ENCODE measurements at places on chromosomes 16 and 17.

DNA sequence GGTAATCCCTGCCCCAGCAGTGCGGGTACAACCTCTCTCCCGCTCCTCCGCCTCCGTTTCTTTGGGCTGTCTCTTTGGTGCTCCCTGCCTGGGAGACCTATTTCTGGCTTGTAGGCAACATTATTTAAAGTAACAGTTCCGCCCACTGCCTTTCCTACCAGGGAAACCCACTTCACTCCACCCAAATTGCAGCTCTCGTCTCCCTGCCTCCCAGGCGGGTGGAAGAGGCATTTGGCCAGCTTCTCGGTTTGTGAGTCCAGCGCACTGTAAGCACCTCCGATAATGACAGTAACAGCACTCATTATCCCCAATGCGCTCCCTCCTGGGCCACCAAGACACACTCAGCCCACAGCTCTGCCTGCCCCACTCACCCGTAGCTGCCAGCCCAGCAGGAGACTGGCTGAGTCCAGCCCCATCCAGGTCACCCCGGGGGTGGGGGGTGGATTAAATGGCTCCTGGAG, 165.1 kb upstream of the CDC42EP4 start:
- no peaks in the 10 kb centered on the region for H3K36me3 ChIP-seq
- DNase-seq, result no peak
- no peaks in the 10 kb centered on the region for H3K4me1 ChIP-seq
- H3K27me3 ChIP-seq, result peaks cover 75% of the 10 kb centered on the region
- no peak overlapping the region for H3K27ac ChIP-seq
- H3K4me3 ChIP-seq, result no peak overlapping the region

DNA sequence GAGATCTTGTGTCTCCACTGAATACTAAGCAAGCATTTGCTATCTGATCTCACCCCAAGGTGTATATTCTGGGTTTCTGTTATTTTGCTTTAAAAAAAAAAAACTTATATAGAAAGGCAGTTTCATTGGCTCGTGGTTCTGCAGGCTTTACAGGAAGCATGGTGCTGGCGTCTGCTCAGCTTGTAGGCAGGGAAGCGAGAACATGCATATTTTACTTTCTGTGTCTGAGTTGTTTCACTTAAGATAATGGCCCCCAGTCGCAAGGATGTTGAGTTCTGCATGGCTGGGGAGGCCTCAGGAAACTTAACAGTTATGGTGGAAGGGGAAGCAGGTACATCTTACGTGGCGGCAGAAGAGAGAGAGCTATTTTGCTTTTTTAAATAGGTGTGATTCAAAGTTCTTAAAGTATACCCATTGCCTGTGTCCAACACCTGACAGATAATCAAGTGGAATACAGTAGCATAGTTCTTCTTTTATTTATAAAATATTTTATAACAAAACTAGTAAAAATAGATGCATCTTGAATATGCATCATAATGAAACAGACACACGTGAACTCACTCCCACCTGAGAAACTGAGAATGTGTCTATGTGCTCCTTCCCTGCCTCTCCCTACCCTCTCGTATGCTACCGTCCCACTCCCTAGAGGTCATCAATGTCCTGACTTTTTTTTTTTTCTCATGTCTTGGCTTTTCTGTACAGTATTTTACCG, 15.4 kb upstream of the ARHGAP17 start:
- no peak overlapping the region for H3K4me3 ChIP-seq
- no peak for DNase-seq
- no peaks in the 10 kb centered on the region for H3K27me3 ChIP-seq
- no peak overlapping the region for H3K27ac ChIP-seq
- peaks cover 46% of the 10 kb centered on the region for H3K4me1 ChIP-seq
- H3K36me3 ChIP-seq, result no peaks in the 10 kb centered on the region

GRCh38 chr16:1929105-1929504, 10.9 kb upstream of the HS3ST6 start:
- peak overlapping the region; percentile 37 for H3K4me3 ChIP-seq
- DNase-seq, result peak; percentile 25
- no peaks in the 10 kb centered on the region for H3K36me3 ChIP-seq

DNA sequence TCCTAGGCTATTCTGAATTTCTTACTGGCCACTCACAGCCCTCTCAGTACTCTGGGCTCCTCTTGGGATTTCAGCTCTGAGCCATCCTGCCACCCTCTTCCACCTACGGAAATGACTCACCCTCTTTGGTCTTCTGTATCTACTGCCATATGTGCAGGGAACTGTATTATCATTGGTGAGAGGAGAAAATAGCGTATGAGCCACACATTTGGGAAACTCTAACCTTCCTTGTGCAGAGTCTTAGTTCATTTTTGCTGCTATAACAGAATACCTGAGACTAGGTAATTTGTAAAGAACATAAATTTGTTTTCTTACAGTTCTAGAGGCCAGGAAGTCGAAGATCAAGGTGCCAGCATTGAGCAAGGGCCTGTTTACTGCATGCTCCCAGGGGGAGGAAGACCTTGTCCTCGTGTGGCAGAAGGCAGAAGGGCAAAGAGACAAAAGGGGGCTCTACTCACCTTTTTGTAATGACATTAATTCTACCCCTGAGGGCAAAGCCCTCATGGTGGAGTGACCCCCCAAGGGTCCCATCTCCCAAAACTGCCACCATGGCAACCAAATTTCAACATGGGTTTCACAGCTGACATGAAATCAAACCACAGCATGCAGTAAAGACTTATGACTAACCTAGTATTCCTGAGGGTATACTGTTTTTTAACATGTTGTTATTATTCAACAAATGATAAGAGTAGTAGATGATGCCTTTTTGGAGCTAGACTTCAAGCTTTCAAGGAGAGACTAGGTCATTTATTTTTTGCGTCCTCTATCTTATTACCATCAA, 191.8 kb downstream of the PRKCA start:
- H3K27ac ChIP-seq, result peak overlapping the region; percentile 63
- no peak overlapping the region for H3K4me3 ChIP-seq
- peak; percentile 84 for DNase-seq
- H3K27me3 ChIP-seq, result no peaks in the 10 kb centered on the region

DNA sequence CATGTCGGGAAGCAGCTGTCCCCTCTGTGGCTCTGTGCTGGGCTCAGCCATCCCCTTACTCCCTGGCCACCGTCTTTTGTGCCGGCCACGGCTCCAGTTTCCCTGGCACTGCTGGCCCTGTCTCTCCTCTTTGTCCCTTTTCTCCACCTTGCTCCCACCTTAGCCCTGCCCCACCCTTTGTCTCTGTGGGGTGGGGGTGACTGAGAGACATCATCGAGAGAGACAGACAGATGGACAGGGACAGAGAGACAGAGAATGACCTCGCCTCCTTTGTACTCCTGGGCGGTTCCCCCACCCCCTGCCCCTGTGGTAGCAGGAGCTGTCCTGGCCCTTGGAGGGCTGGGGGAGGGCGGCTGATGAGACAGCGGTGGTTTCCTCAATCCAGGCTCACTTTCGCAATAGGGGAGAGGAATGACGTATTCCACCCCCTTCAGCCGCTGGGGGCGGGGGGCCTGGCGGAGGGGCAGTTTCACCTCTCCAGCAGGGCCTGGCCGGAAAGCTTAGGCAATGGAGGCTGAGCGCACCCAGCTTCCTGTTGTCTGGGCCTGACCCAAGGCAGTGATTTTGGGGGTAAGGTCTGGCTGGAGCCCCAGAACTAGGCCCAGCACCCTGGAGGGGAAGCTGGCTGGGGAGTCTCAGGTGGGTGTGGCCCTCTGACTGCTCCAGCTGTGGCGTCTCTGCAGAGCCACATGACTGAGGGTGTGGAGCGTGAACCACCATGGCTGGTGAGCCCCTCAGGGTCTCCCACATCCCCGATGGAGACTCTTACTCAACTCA, 7.3 kb downstream of the FMNL1 start:
- DNase-seq, result peak; percentile 60
- no peaks in the 10 kb centered on the region for H3K4me1 ChIP-seq
- H3K4me3 ChIP-seq, result no peak overlapping the region
- peaks cover 7% of the 10 kb centered on the region for H3K27me3 ChIP-seq
- no peaks in the 10 kb centered on the region for H3K36me3 ChIP-seq
- no peak overlapping the region for H3K27ac ChIP-seq

DNA sequence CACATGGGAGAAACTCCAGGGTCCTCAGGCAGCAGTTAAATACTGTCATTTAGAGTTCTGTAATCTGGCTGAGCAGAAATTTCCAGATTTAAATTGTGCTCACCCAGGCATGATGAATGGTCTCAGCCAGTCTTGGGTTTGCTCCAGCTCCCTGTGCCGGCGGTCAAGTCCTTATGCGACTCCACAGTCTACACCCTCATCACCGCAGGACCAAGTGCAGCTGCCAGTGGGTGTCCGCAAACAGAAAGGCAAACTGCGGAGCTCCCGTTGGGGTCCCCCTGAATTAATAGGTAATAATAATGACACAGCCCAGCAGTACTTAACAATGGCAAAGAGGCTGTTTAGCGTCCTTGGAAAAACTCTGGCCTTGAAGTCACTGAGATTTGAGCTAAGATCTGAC, 3.9 kb upstream of the CACNG4 start:
- H3K4me1 ChIP-seq, result peaks cover 10% of the 10 kb centered on the region
- peaks cover 4% of the 10 kb centered on the region for H3K36me3 ChIP-seq
- H3K27me3 ChIP-seq, result no peaks in the 10 kb centered on the region
- DNase-seq, result no peak
- H3K27ac ChIP-seq, result no peak overlapping the region

GRCh38 chr16:74035816-74036215, 260.8 kb upstream of the PSMD7 start:
- H3K4me3 ChIP-seq, result no peak overlapping the region
- no peak overlapping the region for H3K27ac ChIP-seq
- H3K36me3 ChIP-seq, result no peaks in the 10 kb centered on the region
- no peak for DNase-seq
- H3K27me3 ChIP-seq, result no peaks in the 10 kb centered on the region

All from SJSA1 (cell line).